ENCODE measurements at places on chromosomes 13 and 19.

GRCh38 chr13:48574041-48574796 lies 41.3 kb upstream of the RCBTB2 start:
- no peak for DNase-seq

DNA sequence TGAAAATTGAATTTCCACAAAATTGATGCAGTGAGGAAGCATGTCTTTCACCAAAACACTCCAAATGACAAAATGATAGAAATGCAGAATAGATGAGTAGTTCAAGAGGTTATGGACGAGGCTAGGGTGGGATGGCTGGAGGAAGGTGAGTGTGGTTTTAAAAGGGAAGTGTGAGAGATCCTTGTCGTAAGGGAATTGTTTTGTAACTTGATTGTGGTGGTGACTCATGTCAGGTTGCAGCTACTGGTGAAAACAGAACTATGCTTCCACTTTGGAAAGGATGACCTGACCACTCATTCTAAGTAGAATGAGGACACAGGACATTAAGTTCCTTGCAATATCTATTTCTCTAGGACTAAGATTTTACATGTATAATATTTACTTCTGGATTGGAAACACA lies 345.7 kb downstream of the MTUS2 start:
- DNase-seq: no peak

DNA sequence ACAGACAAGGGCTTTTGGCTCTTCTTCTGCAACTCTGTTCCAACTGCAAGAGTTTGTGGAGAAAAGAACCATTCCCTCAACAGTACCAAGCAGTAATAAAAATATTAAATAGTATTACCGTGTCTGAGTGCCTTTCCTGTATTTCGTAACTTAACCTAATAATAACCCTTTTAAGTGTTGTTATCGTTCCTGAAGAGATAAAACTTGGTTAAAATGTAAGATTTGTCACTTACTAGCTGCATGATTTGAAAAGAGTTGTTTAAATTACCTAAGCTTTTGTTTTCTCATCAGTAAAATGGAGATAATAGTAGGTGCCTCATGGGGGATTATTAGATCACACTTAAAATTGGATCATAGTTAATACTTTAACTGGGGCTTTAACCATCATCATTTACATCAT lies 447.2 kb downstream of the GPC5 start:
- no peak for DNase-seq

DNA sequence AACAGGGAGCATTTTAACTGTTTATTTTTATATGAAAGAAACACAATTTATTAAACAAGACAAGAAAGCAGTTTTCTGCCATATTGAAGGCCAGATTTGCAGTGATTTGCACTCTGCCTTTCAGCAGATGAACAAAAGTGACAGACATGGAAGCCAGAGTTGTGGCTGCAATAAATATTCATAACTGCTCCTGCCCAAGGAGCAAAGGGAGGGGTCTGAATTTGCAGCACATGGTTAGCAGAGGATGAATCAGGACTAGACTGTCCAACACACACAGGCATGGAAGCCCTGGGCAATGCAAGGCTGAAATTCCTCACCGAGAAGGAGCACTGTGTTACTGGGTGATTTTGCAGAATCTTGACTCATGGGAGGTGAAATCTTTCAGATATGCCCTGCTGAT lies 418.2 kb downstream of the DCT start:
- DNase-seq: no peak

DNA sequence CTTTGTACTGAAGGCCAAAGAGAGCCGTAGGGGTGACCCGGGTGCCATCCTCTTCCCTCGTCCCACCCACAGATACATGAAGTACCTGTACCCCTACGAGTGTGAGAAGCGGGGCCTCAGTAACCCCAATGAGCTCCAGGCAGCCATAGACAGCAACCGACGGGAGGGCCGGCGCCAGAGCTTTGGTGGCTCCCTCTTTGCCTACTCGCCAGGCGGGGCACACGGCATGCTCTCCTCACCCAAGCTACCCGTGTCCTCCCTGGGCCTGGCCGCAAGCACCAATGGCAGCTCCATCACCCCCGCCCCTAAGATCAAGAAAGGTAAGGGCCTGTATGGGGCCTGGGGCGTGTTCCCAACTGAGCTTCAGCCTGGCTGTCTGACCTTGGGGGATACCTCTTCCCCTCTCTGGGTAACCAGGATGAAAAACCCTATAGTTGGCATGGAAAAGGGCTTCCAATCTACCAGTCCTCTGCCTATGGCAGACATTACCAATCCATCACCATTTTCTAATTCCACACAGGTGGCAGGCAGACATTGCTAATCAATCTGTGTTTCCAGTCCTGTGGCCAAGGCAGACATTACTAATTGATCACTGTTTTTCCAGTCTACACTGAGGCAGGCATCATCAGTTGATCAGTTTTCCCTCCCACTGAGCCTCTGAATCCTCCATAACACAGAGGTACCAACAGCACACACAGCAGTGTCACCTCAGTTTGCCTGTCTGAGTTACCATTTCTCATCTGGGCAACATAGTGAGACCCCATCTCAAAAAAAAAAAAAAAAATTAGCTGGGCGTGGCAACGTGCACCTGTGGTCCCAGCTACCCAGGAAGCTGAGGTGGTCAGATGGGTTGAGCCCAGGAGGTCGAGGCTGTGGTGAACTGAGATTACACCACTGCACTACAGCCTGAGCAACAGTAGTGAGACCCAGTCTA lies 19.1 kb upstream of the WDR18 start:
- DNase-seq: no peak

DNA sequence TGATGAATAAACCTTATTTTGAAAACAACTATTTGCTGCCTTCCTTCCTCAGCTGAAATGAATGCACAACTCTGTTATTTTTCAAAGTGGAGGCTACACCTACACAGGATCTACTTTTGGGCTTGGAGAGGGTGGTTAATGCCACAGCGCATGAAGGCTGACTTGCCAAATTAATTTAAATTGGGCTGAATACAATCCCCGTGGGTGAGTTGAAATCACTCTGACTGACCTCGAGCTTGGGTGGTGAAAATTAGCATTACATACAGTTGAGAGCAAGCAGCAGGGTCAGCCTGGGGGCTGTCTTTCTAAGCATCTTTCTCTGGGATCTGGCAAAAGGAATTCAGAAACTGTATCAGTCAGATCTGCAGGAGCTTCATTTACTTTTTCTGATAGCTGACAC lies 38.5 kb downstream of the TPT1 start:
- no peak for DNase-seq

All from coronary artery (tissue), 2 donors.